ENCODE measurements at places on chromosomes 16 and 17.

- no peak for DNase-seq
Observed at GRCh38 chr16:18024611-18025010, 311.9 kb downstream of the NPIPA8 start.

DNA sequence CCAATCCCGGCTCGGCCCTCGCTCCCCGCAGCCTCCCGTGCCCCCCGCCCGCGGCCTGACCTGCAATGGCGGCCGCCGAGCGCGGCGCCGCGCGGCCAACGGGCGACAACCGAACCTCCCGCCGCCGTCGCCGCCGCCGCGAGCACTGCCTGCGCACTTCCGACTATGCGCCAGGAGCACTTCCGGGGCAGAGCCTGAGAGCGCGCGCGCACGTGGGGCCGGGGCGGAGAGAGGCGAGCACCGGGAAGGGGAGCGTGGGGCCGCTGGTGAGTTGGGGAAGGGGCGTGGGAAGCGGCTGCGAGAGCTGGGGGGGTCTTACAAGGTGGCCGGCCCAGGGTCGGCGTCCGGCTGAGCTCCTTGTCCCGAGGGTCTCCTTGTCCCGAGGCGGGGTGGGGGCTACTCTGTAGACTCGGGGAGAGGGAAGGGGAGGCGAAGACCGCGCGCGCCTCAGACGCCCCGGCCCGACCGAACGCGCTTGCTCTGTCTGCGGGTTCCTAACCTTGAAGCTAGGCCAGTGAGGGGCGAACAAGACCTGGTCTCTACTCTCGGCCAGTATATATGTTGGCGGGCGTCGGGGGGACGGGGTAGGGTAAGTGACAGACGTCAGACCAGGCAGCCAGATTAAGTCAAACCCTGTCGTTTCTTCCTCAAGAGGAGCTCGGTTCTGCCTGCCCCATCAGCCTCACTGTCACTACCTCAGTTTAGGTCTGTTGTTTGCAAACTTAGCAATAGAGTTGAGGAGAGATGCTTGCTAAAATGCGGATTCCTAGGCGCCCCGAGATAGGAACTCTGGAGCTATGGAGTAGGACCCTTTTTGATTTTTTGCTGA lies at the start of the genes CHTF8 and UTP4:
Gene CHTF8 (minus strand): TSS at position 165 of the 829 bp plus-strand sequence. CDS start 11,130 bp downstream, outside the sequence.
Gene UTP4 (plus strand): TSS at position 226 of the 829 bp plus-strand sequence. CDS start 811 bp downstream, outside the sequence.
- no peak for DNase-seq

DNA sequence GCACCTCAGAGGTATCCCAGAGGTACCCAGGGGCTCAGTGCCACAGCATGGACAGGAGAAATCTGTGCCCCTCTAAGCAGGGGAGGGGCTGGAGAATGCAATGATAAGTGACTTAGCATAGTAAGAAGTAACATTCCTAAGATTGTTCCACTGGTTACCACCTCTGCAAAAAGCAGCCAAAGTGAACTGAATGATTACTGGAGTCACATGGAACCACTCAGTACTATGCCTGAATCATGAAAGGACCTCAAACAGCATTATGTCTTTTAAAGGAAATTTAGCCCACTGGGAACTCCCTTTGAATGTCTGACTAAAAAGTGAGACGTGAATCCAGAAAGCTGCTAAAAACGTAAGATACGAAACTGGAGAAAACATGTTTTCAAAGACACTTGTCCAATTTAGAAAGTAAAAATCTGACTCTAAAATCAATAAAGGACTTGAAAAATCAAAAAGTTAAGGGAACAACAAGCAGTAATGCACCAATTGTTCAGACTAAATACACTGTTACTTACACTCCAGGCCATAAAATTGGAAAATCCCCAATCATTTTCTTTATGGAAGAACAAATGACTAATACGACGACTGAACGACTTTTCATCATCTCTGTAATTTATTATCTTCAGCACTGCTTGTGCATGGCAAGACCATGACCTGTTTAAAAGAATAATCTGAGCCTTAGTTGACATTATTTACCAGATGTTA lies 38.6 kb downstream of the LITAFD start:
- no peak for DNase-seq

DNA sequence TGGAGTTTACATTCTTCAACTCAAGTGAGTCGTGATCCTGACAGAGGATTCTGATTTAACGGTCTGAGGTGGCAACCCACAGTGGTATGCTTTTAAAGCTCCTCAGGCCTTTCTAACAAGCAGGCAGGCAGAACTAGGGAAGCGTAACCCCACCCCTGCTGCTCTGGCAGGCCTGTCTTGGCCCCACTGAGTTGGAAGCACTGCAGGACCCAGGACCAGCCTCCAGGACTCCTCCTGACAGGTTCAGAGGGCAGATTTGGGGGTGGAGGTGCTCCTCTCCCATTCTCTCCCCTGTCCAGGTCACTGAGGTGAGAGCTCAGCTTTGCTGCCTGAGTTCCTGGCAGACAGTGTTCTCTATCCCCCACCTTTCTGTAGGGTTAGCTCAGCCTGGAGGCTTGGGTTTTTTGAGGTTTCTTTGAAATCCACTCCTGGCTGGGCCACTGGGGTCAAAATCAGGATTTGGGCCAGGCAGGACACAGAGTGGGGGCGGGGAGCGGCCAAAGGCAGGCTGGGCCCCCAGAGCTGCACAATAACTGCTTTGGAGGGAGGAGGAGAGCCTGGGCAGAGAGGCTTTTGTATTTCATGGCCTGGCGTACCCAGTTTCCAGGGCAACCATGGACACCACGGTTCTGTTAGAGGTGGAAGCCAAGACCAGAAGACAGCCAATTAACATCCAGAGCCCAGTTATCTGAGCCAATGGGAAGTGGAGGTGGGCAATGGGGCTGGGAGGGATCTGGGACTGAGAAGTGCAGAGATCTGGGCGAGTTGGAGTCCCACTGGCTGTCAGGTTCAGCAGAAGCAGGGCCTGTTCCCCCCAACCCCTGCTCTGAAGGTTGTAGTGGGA lies 9.5 kb downstream of the MRPL27 start:
- DNase-seq, result no peak

GRCh38 chr16:50282010-50282538 lies 15.7 kb downstream of the ADCY7 start:
- DNase-seq, result no peak

GRCh38 chr17:14119546-14119945 lies 50.2 kb downstream of the COX10 start:
- no peak for DNase-seq

DNA sequence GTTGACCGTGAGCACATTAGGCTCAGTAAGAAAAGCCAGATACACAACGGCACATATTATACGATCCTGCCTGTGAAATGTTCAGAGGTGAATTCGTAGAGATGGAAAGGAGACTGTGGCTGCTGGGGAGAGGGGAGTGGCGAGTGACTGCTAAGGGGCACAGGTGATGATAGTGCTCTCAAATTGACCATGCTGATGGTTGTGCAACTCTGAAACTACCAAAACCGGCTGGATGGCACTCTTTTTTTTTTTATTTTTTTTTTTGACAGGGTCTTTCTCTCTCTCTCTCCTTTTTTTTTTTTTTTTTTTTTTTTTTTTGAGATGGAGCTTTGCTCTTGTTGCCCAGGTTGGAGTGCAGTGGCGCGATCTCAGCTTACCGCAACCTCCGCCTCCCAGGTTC lies 8.1 kb upstream of the SEC14L5 start:
- no peak for DNase-seq

DNA sequence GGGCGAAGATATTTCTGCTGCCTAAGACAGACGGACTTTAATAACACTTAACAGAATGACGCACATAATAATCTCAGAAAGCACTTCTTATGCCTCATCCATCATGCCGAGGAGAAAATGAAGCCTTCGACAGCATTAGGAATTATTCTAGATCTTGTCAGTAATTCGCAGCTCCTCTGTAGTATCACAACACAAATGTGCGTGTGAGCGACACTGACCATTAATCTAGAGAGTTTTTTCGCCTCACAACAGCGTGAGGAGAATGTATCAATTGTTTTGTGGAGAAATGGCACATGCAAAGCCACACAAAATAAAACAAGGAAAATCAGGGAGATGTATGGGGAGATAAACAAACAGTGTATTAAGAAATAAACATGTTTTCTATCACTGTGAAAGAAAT lies 410.2 kb upstream of the PSMD7 start:
- no peak for DNase-seq

DNA sequence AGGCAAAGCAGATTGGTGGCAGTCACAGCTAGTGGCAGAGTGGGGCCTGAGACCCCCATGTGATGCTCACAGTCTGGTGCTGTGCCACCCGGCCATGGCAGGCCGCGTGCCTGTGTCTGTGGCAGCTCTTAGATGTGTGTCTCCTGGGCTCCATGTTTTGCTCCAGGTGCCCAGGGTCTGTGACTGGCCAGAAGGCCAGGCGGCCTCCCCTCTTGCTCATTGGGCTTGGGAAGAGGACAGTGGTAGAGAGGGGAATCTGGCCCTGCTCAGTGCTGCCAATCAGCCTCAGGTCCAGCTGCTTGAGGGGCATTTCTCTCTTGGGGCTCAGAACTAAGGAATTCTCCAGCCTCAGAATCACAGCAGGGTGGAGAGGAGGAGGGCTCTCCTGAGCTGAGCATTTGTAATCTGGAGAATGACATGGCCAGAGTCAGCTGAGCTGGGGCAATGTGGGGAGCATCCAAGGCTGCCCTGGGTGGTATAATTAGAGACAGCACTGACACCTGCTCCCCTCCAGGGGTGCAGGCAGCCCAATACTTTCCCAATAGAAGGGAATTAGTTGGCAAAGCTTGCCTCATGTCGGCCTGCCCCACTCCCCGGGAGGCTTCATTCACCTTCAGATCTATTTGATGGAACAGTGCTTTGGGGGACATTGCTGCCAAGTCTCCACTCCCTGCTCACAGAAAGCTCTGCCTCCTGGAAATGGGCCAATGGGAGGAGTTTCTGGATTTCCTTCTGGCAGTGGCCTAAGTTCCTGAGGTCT lies 2.7 kb upstream of the LASP1NB start:
- DNase-seq, result no peak

GRCh38 chr17:49365667-49366066 lies 3.6 kb upstream of the ZNF652 start:
- DNase-seq, result no peak

- DNase-seq, result no peak
Observed at GRCh38 chr17:2449486-2449885, 48.6 kb upstream of the MNT start.

DNA sequence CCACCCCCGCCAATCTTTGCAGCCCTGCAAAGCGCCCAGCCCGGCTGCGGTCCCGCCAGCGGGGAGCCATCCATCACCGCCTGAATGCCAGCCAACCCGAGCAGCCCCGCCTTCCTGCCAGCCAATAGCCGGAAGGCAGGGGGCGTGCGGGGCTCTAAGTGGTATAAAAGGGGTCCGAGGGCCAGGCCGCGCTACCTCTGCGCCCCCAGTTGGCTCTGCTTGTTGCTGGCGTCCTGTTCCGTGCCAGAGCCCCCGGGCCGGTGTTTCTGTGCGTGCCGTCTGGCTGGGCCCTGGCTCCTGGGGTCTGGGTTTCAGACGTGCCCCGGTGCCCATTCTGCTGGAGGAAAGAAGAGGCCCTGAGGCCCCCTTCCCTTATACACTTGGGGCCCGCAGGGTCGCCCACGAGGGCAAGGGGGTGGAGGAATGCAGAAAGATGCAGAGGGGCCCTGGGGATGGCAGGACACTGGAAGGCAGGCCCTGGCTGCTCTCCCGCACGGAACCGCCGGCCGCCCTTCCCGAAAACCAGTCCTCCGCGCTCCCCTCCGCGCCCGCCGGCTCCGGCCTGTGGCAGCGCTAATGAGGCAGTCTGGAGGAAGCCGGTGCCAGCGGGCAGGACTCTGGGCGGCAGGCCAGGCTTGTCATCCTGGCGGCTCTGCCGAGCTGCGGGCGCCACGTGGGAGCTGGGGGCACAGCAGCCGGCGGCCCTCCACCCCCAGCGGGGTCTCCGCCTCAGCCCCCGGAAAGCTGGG lies 14.0 kb downstream of the COPZ2 start:
- no peak for DNase-seq

GRCh38 chr17:81399481-81400153 lies 4.4 kb downstream of the BAHCC1 start:
- no peak for DNase-seq

- DNase-seq, result no peak
Observed at GRCh38 chr17:19418251-19418992, 7.4 kb downstream of the RNF112 start.

GRCh38 chr17:8015236-8015956 lies 13.0 kb downstream of the GUCY2D start:
- DNase-seq, result no peak

GRCh38 chr17:81244358-81245023 lies 5.4 kb downstream of the NDUFAF8 start:
- no peak for DNase-seq

DNA sequence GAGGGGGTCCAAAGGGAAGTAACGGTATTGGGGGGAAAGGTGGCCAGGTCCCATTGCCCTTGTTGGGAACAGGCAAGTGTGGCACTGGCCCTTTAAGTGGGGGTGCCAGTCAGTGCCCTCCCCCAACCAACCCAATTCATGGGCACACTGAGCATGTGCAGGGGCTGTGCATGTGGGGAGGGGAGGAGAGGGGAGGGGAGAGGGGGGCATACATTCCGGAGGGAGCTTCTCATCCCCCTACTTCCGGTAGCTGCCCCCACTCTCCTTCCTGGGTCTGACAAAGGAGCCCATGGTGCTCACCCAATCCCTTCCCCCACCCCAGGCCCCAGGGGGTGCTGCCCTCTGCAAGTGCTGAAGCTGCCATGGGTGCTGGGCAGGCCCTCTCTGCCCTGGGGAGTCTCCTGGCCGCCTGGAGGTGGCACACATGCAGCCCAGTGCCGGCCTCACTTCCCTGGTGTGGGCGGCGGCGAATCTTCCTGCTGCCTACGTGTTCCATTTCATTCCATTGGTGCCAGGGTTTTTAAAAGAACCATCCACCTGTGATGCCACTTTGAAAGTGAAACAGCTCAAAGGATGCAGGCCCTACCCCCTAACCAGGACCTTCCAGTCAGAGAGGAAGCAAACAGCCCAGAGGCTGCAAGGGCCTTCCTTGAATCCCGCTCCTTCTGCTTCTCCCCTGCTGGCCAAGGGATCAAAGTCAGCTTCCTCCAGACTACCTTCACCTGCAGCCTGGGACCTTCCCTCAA lies 11.0 kb downstream of the HEXIM2 start:
- DNase-seq, result no peak

DNA sequence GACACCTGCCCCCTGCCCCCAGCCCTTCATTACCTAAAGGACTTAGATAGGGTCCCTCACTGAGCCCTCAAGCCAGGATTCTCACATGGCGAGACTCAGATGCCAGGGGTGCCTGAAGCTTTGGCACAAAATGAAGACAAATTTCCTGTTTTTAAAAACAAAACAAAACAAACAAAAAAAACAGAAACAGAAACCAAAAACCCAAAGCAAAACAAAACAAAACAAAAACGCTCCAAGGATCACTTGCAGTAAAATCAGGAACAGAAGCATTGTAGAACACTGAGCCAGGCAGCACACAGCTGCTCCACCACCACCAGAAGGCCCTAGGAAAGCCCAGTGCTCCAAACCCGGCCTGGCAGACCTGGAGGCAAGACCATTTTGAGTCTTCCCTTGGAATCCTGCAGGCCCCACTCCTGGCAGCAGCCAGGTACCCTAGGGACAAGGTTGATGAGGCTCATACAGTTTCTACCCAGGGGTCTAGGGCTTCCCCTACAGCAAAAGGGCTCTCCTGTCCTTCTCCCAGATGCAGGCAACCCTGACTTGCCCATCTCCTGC lies 20.8 kb downstream of the MYO18A start:
- no peak for DNase-seq

- DNase-seq, result no peak
Observed at GRCh38 chr17:4998732-4999429, 1.1 kb downstream of the KIF1C start.
